ENCODE measurements at places on chromosomes 3 and 15.
A peak's percentile ranks its signal among the peaks of the same experiment; 100 is the strongest.

DNA sequence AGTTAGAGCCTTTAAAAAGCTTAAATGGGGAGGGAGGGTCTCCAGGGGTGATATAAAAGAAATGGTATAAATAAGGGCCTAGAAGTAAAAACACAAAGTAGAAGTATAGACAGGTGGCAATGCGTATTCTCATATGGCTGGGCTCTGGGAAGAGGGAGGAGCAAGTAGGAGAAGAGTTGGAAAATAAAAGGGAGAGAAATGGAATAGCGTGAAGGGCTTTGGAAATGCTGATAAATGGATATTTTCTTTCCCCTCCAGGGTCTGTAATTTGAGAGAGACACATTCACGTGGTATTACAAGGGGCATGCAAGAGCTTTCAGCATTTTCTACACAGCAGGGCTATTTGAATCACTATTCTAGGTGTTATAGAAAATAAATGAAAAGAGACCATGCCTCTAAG is 313.7 kb downstream of the RYR3 start:
- no peak for DNase-seq

- no peak for DNase-seq
These were observed 81.4 kb upstream of the BCHE start for GRCh38 chr3:165918657-165918979.

DNA sequence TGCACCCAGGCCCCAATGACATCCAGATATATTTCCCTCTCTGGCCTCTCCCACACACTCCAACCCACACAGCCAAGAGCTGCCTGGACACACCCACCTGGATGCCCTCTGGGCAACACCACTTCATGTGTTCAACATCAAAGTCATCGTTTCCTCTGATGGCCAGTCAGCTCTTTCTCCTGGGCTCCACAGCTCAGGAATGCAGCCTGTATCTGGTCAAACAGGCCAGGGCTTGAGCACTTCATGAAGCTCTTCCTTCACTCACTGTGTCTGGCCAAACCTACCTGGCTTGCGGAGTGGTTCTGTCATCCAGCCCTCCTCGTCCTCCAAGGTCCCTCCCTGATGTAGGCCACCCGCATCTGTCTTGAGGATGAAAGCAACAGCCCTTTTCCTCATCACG is 35.8 kb upstream of the SLC6A11 start:
- DNase-seq, result no peak

DNA sequence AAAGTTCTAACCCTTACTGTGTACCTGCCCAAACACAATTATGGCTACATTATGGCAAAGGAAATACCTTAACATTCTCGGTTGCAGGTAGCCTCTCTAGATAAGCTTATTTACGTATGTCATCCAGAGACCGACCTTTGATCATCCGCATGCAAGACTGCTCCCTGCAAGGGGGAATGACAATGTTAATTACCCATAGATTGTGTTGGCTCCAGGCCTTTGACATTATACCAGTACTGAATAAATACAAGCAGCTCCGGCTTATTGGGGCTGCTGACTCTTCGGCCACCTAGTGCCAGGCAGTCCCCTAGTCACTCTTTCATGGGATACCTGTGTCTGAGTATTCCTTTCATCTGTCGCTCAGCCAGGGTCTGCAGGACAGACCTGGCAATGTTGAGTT is 223.5 kb downstream of the DTWD1 start:
- DNase-seq, result no peak

GRCh38 chr15:76340803-76341365 is 4.3 kb downstream of the ISL2 start:
- DNase-seq, result peak; percentile 87

DNA sequence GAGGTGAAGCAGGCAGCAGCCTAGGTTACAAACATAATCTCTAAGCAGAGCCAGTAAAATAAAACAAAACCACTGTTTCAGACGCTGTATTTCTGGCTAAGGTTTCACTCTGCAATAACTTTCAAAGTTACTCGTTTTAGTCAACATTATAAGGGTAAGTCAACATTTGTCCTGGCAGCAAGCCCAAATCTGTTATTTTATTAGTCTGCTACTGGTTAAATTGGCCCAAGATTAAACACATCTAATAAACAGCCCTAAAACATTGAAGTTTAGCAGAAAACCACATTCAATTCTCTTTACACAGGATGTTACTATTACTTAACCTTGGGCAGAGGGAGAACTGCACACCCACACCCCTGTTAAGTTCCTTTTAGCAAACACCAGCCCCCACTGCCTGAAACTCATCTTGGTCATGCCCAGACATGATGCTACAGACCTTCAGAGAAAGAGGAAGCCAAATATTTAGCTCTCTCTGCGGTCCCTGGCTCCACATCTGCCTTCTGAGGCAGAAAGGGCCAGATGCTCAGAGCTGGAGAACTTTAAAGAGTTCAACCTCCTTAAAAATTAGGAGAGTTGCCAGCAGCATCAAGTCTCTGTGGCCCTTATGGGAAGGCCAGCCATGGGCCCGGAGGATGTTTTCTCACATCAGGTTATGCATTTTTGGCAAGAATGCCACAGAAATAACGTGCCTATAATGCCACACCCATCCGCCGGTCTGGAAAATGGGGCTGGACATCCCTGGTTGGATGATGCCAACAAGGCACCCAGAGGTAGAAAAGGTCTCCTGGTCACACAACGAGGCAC is 17.9 kb downstream of the ARHGEF3 start:
- peak; percentile 86 for DNase-seq

DNA sequence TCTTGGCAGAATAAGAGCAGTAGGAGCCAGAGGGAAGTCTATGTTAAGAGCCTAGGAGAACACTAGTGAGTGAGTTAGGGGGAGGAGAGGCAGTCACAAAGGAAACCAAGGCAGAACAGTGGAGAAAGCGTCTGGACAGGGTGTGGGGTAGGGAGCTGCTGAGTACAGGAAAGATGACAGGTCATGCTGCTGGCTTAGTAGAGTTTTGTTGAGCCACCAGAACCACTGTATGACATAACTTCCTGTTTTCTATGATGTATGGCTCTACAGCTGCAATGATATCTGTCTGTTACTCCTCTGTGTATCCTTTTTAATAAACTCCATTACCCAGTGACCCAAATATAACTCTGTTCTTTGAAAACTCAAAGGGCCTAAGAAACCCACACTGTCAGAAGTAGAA is 10.6 kb upstream of the STT3B start:
- DNase-seq, result no peak

Measured in lower leg skin (tissue), 4 donors.